ENCODE measurements at places on chromosomes 6 and 20.

- H3K4me3 ChIP-seq: no peak overlapping the region
- DNase-seq: no peak
- H3K36me3 ChIP-seq: peaks cover 7% of the 10 kb centered on the region
- H3K27me3 ChIP-seq: no peaks in the 10 kb centered on the region
Observed at GRCh38 chr6:142932889-142933288, 12.1 kb downstream of the HIVEP2 start.

- H3K27ac ChIP-seq: peak overlapping the region; percentile 28
- DNase-seq: no peak
- peaks cover 4% of the 10 kb centered on the region for H3K36me3 ChIP-seq
- H3K4me1 ChIP-seq: peaks cover 24% of the 10 kb centered on the region
Observed at GRCh38 chr20:62388839-62389600, 2.1 kb downstream of the RPS21 start.

- DNase-seq: no peak
- no peaks in the 10 kb centered on the region for H3K36me3 ChIP-seq
Observed at GRCh38 chr6:137370871-137371633, 123.1 kb downstream of the OLIG3 start.

DNA sequence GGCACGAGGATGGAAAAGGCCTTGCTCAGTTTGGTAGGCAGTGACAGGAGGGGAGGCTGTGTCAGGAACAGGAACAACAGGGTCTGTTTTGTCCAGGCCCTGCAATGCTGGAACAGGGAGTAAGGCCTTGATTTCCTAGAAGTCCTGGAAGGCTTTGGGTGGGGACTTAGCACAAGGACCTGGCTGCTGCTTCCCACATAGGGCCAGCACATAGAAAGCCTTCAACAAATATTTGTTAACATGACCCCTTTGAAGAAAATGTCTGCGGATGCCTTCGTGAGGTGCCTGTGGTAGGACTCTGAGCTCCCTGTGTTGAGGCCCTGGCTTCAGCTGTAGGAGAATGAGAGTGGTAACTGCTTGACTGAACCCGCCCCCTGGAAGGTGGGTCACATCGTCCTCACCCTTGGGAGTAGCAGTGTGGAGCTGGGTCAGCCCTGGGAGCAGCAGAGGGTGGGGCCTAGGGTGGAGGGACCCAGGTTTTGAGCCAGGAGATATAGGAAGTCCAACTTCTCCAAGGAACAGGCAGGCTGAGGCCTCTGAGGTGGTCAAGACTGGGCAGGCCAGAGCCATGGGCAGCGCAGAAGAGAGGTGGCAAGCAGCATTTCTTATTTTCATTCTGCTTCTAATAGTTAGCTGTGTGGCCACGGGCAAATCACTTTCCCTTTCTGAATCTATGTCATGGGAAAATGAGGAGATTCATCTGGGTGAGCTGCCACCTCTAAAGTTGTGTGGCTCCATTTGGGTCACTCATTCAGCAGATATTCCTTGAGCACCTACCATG lies 50.0 kb downstream of the CNBD2 start:
- peaks cover 30% of the 10 kb centered on the region for H3K4me1 ChIP-seq
- H3K27me3 ChIP-seq: no peaks in the 10 kb centered on the region
- DNase-seq: no peak

DNA sequence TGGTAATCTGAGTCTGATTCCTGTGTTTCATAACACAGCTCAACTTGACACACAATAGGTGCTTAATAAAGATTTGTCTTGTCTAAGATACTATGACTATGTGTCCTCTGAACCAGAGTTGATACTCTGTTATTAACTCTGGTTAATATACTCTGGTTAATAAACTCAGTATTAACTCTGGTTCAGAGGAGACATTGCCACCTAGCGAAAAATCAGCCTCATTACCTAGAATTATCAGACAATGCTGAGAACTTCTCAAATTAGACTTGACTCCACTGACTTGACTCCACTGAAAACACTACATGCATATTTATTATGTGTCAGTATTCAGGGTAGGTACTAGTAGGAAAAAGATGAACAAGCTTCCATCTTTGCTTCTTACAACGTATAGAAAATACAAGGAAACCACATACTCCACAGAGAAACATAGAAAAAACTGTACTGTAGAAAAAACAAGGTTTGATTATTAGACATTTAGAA lies 73.9 kb downstream of the AHI1 start:
- peaks cover 8% of the 10 kb centered on the region for H3K4me1 ChIP-seq
- no peaks in the 10 kb centered on the region for H3K27me3 ChIP-seq
- H3K36me3 ChIP-seq: peaks cover 4% of the 10 kb centered on the region
- no peak overlapping the region for H3K4me3 ChIP-seq
- no peak overlapping the region for H3K27ac ChIP-seq

GRCh38 chr6:21997119-21998037 lies 299.5 kb downstream of the PRL start:
- DNase-seq: no peak
- no peaks in the 10 kb centered on the region for H3K27me3 ChIP-seq
- peaks cover 51% of the 10 kb centered on the region for H3K4me1 ChIP-seq

GRCh38 chr6:158043008-158043407 lies 61.3 kb downstream of the SYNJ2 start:
- H3K27me3 ChIP-seq: no peaks in the 10 kb centered on the region
- H3K4me1 ChIP-seq: peaks cover 63% of the 10 kb centered on the region
- H3K36me3 ChIP-seq: peaks cover 38% of the 10 kb centered on the region
- H3K4me3 ChIP-seq: no peak overlapping the region

DNA sequence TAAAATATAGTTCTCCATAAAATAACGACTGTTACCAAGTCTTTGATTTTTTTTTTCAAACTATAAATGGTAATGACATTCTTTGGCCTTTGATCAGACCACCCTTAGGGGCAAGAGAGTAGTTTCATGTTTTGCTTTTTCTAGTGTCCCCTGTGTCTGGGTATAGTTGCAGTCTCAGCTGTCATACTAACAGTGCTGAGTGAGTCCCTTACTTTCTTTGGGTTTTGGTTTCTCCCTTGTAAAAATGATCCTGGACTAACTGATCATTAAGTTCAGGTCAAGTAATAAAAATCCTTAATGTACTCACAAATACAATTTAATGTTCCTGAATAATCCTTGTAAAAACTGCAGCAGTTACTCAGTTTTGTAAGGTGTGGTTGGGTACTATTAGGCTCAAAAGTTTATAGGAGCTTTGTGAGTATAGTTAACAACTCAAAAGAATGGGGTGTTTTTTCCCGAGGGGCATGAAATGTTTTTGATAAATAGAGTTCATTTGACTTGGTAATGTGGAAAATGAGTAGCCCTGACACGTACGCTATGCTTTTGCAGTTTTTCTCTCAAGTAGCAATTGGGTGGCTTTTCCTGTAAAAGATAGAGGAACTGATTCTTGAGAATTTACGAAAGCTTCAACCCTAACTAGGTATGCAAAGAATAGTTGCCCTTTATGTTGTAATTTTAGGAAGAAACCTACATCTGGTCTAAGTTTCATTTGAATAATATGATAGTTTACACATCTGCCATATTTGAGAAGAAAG lies 6.2 kb downstream of the PTPN1 start:
- H3K27me3 ChIP-seq: no peaks in the 10 kb centered on the region
- no peaks in the 10 kb centered on the region for H3K36me3 ChIP-seq
- peaks cover 83% of the 10 kb centered on the region for H3K4me1 ChIP-seq
- no peak overlapping the region for H3K4me3 ChIP-seq

GRCh38 chr6:77397561-77397960 lies 65.7 kb downstream of the HTR1B start:
- DNase-seq: no peak
- H3K4me3 ChIP-seq: no peak overlapping the region
- H3K27me3 ChIP-seq: peaks cover 2% of the 10 kb centered on the region
- H3K36me3 ChIP-seq: no peaks in the 10 kb centered on the region
- no peak overlapping the region for H3K27ac ChIP-seq

- DNase-seq: peak; percentile 91
- H3K36me3 ChIP-seq: peaks cover 6% of the 10 kb centered on the region
- H3K27ac ChIP-seq: no peak overlapping the region
Observed at GRCh38 chr6:16332175-16332542, 93.8 kb downstream of the GMPR start.

- peaks cover 89% of the 10 kb centered on the region for H3K4me1 ChIP-seq
- no peaks in the 10 kb centered on the region for H3K27me3 ChIP-seq
- H3K27ac ChIP-seq: peak overlapping the region; percentile 73
- H3K36me3 ChIP-seq: peaks cover 22% of the 10 kb centered on the region
Observed at GRCh38 chr6:41644297-41644879, 6.1 kb downstream of the MDFI start.

GRCh38 chr6:127053032-127053874 lies 65.2 kb upstream of the RSPO3 start:
- H3K36me3 ChIP-seq: peaks cover 2% of the 10 kb centered on the region
- peaks cover 28% of the 10 kb centered on the region for H3K4me1 ChIP-seq
- DNase-seq: no peak
- no peak overlapping the region for H3K4me3 ChIP-seq
- H3K27ac ChIP-seq: peak overlapping the region; percentile 6

- peaks cover 10% of the 10 kb centered on the region for H3K4me1 ChIP-seq
- H3K4me3 ChIP-seq: no peak overlapping the region
- H3K36me3 ChIP-seq: no peaks in the 10 kb centered on the region
- H3K27me3 ChIP-seq: peaks cover 40% of the 10 kb centered on the region
- no peak overlapping the region for H3K27ac ChIP-seq
Observed at GRCh38 chr6:46850792-46851191, 57.6 kb downstream of the MEP1A start.

DNA sequence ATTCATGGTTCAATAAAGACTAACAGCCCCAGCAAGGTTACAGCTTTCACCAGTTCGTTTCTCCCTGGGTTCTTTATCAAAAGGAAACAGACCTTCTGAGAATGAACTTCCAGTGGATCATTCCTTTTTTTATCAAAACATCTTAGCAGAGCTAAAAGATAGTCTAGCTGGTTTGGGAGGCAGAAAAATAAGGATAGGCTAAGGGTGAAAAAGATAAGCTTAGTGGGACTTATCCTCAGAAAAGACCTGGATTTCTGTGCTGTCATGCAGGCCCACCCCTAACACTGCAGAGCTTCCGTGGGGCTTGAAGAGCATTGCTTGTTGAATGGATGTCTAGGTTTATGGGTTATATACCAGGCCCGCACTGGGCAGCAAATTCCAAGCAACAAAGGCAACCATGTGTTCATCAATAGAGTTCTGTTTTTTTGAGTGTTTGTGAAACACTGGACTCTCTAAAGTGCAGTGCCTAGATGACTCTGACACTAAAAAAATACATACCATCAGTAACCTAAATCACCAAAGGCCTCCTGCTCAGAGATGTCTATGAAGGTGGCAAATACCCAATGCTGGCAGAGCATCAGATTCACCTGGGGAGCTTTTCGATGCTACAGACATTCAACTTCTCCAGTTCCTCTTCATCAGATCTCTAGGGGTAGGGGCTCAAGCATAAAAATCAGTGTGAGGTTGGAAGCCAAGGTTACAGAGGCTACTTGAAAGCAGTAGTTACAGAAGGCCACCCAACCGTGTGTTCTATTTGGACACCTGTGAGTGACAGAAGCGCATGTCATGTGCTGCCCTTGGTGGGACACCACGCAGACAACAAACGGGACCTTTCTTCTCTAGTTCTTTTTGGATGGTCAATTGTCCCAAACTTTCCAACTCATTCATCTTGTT lies 53.0 kb downstream of the TNFAIP3 start:
- H3K27me3 ChIP-seq: no peaks in the 10 kb centered on the region
- no peak overlapping the region for H3K4me3 ChIP-seq
- H3K4me1 ChIP-seq: peaks cover 6% of the 10 kb centered on the region
- H3K36me3 ChIP-seq: no peaks in the 10 kb centered on the region

- no peak for DNase-seq
- H3K4me1 ChIP-seq: no peaks in the 10 kb centered on the region
- no peaks in the 10 kb centered on the region for H3K36me3 ChIP-seq
- H3K27me3 ChIP-seq: peaks cover 14% of the 10 kb centered on the region
- no peak overlapping the region for H3K4me3 ChIP-seq
Observed at GRCh38 chr6:132725947-132726607, 12.2 kb upstream of the VNN1 start.

Measured in osteocyte (in vitro differentiated cells).